Neural crest cell (in vitro differentiated cells): ENCODE measurements at places on chromosomes 13 and 19.

DNA sequence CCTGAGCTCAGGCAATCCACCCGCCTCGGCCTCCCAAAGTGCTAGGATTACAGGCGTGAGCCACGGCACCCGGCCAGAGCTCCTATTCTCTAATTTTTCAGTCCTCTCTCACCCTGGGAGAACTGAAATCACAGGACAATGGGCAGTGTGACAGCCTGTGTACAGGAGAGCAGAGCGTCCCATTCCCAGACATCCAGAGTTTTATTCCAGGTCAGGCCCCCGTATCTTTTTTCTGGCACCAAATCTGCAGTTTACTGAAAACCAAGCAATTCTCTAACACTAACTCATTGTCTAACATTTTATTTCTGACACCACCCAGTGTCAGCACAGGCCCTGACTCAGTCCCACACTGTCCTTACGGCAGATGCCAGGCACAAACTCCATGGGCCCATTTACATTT is 6.7 kb downstream of the ZNF708 start:
- DNase-seq: no peak

DNA sequence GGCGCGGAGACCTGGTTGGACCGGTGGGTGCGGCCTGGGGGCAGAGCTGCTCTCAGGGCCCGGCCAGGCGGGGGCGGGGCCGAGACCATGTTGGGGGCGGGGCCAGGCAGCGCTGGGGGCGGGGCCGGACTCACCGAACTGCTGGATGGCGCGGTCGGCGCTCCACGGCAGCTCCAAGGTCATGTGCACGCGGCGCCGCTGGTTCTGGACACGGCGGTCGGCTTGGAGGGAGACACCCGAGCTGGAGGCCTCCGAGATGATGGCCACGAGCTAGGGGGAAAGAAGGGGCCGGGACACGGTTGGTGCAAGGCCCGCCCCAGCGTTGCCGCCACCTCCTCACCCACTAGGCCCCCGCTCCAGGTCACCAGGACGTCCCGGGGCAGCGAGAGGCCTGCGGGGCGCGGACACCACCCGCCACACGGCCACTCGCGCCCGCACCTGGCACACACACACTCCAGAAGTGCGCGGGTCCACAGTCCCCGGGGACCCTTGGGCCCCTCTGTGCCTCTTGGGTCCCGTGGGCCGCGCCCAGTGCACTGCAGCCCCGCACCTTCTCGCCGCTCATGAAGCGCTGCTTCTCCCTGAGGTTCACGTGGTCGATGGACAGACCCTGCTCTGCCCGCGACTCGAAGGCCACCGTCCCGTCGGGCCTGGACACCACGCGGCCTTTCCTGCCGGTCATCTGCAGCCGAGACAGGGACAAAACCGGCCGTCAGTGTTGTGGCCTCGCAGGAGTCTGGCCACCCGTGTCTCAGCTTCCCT is 8.7 kb downstream of the GPX4 start:
- no peak for DNase-seq

DNA sequence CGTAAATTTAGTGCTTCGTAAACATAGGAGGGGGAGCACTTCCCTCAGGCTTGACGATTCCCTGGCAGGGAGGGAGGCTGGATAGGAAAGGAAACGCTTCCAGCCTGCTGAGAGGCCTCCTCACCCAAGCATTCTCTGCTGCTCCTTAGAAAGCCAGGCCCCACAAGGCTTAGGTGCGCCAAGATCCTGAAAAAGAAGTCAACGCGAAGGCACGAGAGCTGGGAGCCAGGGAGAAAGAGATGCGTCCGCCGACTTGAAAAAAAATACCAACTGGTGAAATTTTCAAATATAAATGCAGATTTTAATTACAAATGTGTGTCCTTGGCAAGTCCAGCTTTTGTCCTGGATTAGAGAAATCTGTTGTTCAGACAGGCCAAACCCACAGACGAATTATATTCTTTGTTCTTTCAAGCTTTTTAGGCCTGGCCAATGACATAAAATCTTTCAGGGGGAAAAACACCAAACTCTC is 64.0 kb downstream of the ALOX5AP start:
- no peak for DNase-seq

DNA sequence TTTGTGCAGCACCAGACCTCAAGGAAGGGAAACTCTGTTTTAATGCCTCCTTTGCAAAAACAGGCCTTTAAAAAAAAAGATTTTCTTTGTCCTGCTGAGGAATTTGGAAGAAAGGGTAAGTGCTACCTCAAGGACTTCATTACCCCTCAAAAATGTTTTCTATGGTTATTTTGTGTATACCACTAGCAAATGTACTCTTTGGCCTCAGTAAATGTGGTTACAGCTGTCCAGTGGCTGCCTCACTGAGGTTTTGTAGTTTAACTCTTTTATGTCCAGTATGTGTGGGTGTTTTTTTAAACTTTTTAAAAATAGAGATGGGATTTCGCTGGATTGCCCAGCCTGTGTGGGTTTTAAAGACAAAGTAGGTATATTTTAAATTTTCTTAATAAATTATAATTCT is 42.2 kb upstream of the TSC22D1 start:
- DNase-seq: no peak

DNA sequence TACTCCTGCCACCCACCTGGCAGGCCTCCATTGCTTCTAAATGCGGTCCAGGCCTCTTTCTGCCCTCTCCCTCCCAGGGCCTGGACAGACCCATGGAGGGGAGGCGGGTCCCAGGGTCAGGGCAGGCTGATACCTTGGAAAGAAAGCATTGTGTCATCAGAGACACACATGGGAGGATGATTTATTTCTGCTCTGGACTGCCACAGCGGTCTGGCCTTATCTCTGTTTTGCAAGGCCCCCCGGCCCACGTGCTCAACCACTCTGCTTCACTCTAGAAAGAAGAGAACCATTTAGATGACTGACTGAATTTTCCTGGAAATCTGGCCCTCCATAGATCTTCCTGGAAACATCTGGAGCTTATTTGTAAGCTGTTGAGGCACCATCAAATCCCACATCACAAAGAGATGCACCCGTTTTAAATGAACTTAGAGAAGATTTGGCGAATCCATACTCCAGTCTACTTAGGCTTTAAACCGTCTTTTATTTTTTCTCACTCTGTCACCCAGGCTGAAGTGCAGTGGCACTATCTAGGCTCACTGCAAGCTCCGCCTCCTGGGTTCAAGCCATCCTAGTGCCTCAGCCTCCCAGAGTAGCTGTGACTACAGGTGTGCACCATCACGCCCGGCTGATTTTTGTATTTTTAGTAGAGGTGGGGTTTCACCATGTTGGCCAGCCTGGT is 48.3 kb upstream of the URI1 start:
- no peak for DNase-seq

DNA sequence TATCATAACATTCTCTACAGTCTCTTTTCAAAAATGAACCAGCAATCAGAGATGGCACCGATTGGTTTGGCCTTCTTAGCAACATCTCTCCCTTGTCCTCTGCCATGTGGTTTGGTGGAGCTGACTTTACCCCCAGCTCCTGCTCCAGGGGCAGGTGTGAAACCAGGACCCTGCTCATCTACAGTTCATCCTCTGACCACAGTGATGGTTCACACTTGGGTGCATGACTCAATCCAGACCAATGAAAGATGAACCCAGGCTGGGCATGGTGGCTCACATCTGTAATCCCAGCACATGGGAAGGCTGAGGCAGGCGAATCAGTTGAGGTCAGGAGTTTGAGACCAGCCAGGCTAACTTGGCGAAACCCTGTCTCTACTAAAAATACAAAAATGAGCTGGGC is 33.6 kb upstream of the FFAR2 start:
- no peak for DNase-seq

DNA sequence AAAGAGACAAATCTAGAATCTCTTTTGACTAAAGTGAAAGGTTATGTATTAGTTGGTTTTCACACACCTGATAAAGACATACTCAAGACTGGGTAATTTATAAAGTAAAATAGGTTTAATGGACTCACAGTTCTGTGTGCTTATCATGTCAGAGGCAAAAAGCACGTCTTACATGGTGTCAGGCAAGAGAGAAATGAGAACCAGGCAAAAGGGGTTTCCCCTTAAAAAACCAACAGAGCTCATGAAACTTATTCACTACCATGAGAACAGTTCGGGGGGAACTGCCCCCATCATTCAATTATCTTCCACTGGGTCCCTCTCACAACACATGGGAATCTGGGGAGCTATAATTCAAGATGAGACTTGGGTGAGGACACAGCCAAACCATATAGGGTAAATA is 486.8 kb downstream of the DACH1 start:
- DNase-seq: no peak

- no peak for DNase-seq
Measured at GRCh38 chr13:32734511-32734910, 148.3 kb downstream of the PDS5B start.

- DNase-seq: no peak
Measured at GRCh38 chr13:32530841-32531253, 7.7 kb downstream of the N4BP2L2 start.

DNA sequence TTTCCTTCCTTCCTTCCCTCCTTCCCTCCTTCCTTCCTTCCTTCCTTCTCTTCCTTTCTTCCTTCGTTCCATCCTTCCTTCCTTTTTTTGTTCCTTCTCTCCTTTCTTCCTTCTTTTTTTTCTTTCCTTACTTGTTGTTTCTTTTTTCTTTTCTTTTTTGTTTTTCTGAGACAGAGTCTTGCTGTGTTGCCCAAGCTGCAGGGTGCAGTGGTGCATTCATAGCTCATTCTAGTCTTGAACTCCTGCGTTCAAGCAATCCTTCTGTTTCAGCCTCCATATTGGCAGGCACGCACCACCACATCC is 5.5 kb upstream of the EEF2 start:
- no peak for DNase-seq
